ENCODE measurements at places on chromosomes 4 and X.

DNA sequence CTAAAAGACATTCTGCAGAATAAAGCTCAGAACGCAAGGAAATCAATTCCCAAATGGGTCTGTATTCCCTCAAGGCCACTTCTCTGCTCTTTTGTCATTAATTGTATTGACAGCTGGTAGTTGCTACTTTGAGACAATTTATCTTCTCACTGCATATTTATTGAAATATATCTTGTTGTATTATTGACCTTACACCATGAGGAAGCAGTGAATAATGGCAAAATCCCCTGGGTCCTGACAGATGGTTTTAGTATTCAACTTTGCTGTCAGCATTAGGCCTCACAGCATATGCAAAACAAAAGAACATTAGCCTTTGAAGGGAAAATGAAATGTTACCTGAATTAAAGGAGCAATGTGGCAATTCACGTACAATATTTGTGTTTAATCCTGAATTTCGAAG, 406.1 kb upstream of the TRAM1L1 start:
- no peak for DNase-seq

DNA sequence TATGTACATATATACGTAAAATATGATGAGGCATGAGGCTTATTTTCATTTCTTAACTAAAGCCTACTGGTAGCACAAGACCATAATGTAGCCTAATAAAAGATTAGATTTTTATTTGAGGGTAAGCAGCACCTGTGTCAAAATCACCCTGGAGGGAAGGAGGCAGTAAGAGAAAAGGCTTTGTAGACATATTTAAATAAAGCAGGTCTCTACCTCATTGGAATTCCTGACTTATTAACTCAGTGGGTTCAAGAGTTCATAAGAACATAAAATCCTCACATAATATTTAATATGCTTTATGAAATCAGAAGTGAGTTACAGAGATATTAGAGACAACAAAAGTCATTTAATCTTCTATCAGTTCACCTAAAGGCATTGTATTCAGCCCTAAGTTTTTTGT, 261.6 kb upstream of the ANKRD50 start:
- DNase-seq: no peak

DNA sequence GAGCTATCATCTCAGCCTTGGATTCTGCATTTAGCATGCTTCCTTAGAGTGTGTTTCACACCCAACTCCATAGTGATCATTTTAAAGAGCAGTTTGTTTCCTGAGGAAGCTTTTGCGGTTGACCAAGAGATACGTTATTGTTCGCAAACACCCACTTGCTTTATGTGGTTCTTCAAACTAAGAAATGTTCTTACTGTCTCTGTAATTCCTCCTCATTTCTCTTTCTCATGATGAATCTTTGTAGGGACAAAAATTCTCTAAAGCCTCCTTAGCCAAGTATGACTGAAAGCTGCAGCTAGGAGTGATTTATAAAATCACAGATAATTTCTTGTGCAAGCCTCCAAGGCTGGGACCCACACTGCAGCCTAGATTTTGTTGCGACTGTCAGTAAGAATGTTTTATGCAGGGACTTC, 10.0 kb downstream of the TNIP3 start:
- no peak for DNase-seq

GRCh38 chr4:24778464-24779225, 16.7 kb upstream of the SOD3 start:
- DNase-seq: no peak

GRCh38 chrX:124045109-124045508, 83.6 kb downstream of the STAG2 start:
- no peak for DNase-seq

DNA sequence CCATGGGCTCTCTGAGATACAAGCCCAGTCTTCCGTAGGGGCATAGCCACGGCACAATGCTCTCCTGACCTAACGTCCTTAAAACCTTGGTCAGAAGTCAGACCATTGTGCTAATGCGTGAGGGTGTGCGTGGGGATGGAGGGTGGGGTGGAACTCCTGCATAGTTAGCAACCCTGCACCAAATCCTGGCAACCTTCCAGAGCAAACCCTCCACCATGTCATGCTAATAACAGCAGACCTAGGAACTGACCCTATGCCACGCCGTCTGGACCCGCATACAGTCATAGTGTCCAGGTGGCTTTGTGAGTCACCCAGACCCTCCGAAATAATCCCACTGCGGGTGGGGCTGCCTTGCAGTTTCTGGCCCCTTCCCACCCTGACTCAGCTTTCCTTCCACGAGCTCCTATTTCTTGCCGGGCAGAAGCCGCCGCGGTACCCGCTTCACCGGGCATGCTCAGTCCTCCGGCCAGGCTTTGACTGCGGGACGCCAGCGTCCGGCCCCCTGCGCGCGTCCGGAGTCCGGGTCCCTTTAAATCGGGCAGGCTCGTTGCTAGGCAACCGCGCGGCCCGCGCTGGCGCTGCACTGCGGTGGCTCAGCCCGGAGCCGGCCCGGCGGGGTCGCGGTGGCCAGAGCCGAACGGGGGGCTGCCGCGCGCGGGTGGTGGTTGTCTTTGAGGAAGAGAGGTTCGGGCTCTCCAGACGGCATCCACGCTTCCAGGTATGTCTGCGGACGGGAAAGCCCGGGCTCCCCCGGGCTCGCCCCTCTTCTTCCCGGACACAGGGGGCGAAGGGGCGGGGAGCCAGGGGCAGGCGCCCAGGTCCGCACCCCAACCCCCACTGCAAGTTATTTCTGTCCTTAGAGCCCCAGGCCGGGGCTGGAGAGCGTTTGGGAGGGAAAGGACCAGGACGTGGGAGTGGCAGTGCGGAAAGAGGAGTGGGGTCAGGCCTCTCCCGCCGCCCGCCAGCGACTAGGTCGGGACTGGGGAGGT, at the start of gene CCDC160:
Gene CCDC160 (plus strand): TSS at position 557 of the 989 bp plus-strand sequence. CDS start 7,619 bp downstream, outside the sequence.
- no peak for DNase-seq

DNA sequence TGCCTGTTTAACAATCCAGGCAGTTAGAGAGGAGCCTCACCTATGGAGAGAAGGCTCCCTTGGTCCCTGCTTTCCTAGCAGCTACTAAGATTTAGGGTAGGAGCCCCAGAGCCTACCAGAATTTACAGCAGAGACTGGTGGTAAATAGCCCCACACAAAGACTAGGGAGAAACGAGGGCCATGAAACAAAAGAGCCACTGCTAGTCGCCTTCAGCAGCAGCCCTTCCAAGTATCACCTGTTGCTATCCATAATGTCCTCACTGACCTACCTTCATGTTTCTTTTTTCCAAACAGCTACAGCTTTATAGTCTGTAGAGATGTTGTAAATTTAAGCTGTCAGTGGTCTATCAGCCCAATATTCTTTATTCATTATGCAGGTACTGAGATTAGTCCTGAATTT, 25.3 kb downstream of the ARHGEF6 start:
- DNase-seq: no peak

- DNase-seq: no peak
These were observed 300.7 kb downstream of the ARAP2 start for GRCh38 chr4:35943606-35944005.

- peak; percentile 35 for DNase-seq
These were observed 73.1 kb downstream of the QRFPR start for GRCh38 chr4:121307445-121308327.

DNA sequence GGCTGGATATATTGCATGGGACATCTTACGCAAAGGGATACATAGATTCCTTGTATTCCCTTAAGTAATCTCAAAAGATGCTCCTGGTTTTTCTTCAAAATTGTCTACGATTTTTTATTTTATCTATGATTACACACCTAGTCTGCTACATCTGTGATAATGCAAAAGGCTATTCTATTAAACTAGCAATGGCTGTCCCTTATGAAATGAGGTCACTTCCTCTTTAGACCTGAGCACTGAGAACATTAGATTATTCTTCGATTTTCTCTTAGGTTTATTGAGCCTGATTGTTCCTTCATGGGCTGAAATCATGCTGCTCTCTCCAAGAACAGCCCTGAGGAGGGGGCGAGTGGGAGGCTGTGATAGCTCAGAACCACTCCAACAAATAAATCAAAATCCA, 126.8 kb upstream of the ENPP6 start:
- DNase-seq: no peak

- no peak for DNase-seq
These were observed 27.5 kb upstream of the DCTD start for GRCh38 chr4:182944484-182945213.

DNA sequence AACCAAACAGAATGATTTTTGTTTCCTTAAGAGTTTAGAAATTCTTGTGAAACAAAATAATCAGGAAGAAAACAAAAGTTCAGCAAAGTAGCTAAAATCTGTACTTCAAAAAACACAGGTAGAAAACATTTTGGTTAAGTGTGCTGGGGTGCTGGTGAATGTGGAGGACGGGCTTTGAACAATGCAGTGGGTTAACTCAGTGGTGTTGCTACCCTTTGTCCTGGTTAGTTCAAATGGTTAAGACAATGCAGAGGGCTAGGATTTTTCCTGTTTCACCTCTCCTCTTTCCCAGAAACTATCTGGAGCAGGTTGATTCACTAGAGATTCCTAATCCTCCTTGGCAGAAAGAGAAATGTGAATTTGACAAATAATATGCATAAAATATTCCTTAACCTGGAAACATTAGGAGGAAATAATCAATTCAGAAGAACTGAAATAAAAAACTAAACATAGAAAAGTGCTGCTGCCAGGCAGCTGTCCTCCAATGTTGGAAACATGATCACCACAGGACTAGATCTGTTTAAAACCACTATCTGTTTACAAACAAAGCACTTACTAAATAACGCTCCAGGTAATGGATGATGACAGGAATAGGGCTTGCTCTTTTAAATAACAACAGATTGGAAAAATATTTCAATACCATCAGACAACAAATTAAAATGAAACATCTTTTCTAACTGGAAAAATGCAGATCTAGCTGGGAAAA, 148.9 kb downstream of the MAML3 start:
- no peak for DNase-seq

GRCh38 chr4:151599863-151600262, 160.9 kb downstream of the GATB start:
- no peak for DNase-seq

- no peak for DNase-seq
These were observed 245.0 kb upstream of the SFRP2 start for GRCh38 chr4:154033921-154034320.

GRCh38 chrX:2321411-2321810, 179.4 kb downstream of the DHRSX start:
- no peak for DNase-seq

- DNase-seq: no peak
These were observed 58.9 kb downstream of the PLAC1 start for GRCh38 chrX:134599184-134599914.

GRCh38 chrX:69031181-69031580, 134.1 kb downstream of the PJA1 start:
- DNase-seq: no peak

DNA sequence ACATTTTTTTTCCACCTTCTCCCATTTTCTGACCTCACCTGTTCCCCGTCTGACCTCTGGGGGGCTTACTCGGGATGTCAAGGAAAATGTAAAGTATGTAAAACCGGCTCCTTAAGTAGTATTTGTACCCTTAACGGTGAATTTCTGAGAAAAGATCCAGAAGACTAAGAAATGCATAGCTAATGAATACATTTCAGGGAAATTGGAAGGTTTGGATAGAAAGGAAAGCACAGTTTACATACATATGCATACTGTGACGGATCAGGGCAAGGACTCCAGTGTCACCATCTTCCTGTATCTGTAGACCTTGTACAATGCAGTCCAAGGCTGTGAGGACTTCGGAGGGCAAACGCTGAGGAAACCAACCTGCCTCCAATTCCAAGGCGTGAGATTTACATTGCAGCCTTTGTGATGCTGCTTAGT, 2185.9 kb upstream of the TENM3 start:
- no peak for DNase-seq
